ENCODE measurements at places on chromosomes 6 and 20.

DNA sequence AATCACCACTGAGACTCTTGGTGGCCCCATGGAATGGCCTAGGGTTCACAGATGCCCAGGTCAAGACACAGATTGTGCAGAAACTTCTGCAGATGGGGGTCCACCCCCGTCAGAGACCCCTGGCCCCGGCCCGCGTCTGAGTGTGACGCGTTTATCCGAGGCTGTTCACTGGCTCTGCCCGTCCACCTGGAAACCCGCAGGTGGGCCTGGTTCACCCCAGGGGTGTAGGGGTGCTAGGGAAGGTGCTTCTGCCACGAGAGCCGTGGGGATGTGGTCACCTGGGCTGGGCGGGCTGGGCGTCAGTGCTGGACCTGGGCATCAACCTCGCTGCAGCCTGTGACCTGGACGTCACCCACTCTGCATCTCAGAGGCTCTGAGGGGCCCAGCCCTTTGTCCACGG, 39.5 kb upstream of the GATA5 start:
- no peak for DNase-seq

GRCh38 chr20:42093542-42094440, 475.6 kb upstream of the CHD6 start:
- DNase-seq: no peak

DNA sequence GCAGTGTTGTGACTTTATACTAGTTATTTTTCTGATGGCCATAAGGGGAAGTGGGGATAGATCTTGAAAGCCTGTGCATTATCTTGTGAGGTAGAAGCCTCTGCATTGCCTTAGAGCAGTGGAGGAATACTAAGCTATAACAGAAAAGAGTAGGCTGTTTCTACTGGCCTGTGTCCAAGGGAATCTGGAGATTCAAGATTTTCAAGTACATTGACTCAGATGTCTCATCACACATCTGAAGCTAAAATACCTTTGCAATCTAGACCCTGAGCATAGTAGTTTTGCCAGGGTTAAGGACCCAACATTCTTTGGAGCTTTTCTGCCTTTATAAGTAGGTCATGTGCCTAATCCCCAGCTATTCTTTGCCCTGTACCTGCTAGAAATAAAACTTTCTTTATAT, 272.3 kb downstream of the TENT5A start:
- DNase-seq: no peak

GRCh38 chr6:127160484-127160883, 42.0 kb downstream of the RSPO3 start:
- no peak for DNase-seq

DNA sequence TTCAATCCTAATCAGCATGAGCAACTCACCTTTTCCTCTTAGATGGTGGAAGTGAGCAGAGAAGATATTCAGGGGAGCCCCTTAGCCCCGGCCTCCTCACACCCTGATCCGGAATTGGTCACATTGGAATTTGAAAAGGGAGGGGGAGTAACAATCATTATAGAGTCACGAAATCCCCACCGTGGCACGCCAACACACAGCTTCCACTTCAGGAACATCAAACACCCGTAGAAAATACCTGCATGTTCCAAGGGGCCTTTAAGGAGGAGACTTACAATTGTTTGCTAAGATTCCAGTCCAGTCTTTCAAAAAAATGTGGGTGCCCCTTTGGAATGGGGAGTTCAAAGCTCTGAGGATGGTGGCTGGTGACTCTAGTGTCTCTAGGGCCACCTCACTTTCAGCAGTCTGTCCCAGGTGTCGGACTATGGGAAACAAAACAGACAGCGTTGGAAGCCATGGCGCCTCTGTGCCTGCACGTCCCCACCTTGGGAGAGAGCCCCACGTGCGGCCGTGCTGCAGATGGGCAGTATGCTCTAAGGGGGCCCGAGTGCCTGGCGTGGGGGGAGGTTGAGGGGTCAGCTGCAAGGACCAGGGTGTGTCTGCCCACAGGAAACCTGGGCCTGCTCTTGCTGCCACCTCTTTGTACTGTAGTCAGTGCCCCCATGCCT, 2.4 kb downstream of the CD93 start:
- no peak for DNase-seq

GRCh38 chr20:61025536-61025935, 226.5 kb upstream of the CDH4 start:
- no peak for DNase-seq

GRCh38 chr6:7813704-7814103, 87.8 kb downstream of the BMP6 start:
- DNase-seq: no peak
